ENCODE measurements at places on chromosomes 2 and 18. TPM values are rescaled to one million over a fixed set of nuclear protein-coding genes. Genes with fewer than 3 reads are reported as not detected.

- DNase-seq = no peak
- no peaks in the 10 kb centered on the region for H3K27me3 ChIP-seq
- no peaks in the 10 kb centered on the region for H3K36me3 ChIP-seq
- H3K27ac ChIP-seq = no peak overlapping the region
- no peaks in the 10 kb centered on the region for H3K4me1 ChIP-seq
- no peak overlapping the region for H3K4me3 ChIP-seq
These were observed 49.3 kb upstream of the ANKRD44 start for GRCh38 chr2:197359859-197360258.

DNA sequence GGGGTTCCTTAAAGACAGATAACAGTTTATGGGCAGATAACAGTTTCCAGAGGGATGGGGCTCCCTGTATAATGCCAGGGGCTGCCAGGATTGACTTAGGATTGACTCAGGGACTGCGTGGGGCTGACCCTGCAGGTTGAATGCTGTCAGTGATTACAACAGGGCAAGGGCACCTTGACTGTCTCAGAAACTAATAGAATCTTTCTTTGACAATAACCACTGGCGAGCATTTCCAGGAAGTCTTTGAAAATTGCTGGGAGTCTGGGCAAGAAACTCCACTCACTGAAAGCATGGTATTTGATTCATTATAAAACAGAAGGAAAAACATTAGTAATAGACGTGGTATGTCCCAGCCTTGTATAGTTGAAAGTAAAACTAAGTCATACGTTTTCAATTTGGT, 101.0 kb downstream of the GPD2 start:
- H3K36me3 ChIP-seq = no peaks in the 10 kb centered on the region
- no peak overlapping the region for H3K4me3 ChIP-seq
- no peaks in the 10 kb centered on the region for H3K27me3 ChIP-seq
- no peak overlapping the region for H3K27ac ChIP-seq

- DNase-seq = no peak
- no peak overlapping the region for H3K4me3 ChIP-seq
- H3K36me3 ChIP-seq = peaks cover 2% of the 10 kb centered on the region
- H3K4me1 ChIP-seq = no peaks in the 10 kb centered on the region
- H3K27me3 ChIP-seq = no peaks in the 10 kb centered on the region
These were observed 12.1 kb downstream of the SGO2 start for GRCh38 chr2:200538139-200538538.

Gene MC4R
- polyA plus RNA-seq = not detected
